ENCODE measurements at places on chromosomes 12 and 14.

- DNase-seq = no peak
Observed at GRCh38 chr12:108966378-108967151, 54.3 kb downstream of the SVOP start.

DNA sequence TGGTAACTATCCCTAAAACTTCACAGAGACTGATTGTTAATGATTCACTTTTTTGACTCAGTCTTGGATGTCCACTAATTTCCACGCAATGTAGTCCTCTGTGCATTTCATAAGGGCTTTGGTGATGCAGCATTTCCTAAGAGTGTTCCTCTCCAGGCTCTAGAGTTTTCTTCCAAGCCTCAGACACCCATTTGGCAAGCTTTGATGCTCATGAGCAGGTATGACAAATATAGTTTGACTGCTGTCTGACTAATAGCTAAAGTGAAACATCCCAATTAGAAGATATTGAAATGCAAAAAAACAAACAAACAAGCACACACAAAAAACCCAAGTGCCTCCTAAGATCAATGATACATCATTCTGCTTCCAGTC is 1.5 kb upstream of the VAMP1 start:
- no peak for DNase-seq

- no peak for DNase-seq
Observed at GRCh38 chr14:78637908-78638475, 467.8 kb downstream of the NRXN3 start.

DNA sequence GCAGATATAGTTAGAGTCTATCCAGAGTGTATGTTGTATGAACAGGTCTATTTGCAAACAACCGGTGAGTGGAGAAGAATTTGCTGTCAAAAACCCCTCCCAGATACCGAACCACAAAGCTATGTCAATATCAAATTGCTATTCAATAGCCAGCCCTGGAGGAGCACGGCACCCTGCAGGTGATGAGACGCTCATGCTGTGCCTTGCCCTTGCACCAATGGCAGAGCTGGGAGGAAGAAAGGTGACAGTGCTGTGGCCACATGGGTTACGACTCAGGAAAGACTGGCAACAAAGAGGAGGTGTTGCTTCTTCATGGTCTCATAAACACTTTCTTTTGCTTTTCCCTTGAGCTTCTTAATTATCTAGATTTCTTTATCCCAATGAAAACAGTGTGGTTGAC is 55.7 kb downstream of the PAX9 start:
- DNase-seq = no peak

- DNase-seq = peak; percentile 18
Observed at GRCh38 chr12:2752676-2753371, 41.9 kb upstream of the FKBP4 start.

DNA sequence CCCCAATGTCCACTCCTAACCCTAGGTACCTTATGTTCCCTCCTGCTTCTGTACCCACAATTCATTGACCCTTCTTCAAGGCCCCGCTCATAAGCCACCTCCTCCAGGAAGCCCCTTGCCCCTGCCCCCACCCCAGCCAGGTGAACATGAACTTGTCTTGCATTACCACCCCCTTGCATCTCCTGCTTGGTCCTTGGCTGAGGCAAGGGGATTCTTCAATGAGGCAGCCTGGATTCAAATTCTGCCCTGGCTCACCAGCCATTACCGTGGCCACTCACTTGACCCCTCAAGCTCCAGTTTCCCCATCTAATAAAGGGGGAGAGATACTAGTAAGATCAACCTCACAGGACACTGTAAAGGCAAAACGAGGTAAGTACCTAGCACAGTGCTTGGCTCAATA is 193.1 kb downstream of the DICER1 start:
- no peak for DNase-seq

DNA sequence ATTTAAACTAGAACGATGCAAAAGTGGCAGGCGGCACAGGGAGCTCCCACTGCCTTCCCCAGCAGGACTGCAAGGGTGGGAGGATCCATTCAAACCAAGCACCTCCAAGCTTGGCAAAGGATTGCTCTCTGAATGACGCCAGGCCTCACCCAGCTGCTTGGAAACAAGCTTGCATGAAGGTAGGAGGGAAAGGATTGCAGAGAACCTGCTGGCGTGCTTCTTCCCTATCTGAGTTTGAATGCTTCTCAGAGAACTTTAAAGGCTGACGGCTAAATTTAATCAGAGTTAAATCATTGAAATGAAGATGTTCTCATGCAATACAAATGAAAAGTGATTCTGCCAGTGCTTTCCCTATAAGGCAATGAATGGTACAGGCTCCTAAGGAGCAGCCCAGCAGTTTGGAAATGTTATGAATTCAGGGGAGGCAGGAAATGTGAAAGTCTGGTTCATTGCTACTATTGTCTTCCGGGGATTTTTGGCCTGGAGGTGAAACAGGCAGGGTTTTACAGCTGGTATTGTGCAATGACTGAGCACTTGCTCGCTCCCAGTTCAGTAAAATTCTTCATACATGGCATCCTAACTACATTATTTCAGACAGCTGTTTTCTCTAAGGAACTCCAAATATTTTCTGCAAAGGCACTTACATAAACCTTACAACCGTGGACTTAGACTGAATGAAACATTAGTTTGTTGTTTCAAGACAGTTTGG is 31.9 kb upstream of the DUSP6 start:
- no peak for DNase-seq

GRCh38 chr12:94699801-94700200 is 49.4 kb upstream of the TMCC3 start:
- no peak for DNase-seq

DNA sequence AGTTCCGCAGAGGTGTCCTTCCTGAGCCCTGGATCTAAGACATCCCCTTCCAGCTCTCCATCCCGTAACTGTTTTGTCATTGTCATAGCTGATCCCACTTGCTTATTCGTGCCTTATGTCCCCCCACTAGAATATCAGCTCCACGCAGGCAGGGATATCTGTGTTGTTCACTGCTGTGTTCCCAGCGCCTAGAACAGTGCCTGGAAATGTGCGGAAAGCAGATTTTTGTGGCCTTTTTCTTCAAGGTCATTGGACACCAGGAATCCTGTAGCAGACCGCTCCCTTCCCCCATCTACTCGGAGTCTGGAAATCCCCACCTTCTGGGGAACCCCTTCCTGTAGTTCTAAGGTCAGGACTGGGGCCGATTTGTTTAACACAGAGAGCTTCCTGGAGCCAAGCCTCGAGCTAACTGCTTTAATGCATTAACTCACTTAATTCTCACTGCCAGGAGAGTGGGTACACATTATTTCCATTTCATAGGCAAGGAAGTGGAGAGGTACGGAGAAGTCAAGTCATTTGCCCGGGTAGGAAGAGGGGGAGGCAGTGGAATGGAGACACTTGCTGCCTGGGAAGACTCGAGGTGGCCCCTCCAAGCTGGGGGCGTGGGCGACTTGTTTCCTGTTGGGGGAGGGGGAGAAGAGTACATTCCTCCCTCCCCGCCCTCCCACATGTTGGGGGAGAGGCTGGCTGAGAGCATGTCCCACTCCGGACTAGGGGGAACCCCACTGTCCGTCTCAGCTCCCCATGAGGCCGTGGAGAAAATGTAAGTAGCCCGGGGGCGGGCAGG is 1.2 kb upstream of the SH2B3 start:
- DNase-seq = no peak

GRCh38 chr12:67716817-67717216 is 68.3 kb downstream of the DYRK2 start:
- DNase-seq = no peak

DNA sequence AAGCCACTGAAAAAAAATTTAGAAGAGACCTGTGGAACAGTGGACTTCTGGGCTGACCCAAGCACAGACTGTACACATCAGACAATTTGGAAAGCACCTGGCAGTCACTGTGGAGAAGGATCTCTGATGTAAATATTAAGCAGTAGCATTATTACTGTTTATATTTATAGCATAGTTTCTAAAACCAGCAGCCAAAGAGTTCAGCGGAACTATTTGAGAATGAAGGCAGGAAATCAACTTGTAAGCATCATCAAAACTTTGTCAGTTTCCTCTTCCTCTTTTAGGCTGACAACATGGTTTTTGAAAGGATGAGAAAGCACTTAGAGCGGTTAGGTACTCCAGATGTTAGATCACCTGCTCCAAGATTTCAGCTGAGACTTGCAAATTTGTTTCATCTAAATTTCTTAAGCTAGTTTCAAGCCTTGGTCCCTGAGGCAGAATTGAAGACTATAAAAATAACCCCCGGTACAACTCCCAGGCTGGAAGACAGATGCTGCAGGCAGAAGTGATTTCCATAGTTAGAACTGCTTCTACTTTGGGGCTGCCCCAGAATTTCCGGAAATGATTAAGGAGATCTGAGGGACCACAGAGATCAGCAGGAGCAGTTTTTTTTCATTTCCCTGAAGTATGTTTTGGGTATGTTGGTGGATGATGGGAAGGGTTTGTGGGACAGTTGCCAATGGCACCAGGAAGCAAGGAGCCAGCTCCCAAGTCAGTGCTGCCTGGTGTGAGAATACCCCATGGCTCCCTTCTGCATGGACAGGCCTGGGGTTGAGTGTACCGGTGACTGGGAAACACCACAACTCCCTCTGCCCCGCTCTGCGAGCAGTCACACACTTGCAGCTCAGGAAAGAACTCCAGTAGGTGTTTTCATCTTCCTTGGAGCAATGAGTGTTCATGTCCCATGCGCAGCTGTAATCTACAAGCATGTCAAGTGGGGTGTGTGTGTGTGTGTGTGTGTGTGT is 354.5 kb downstream of the NUAK1 start:
- DNase-seq = no peak

DNA sequence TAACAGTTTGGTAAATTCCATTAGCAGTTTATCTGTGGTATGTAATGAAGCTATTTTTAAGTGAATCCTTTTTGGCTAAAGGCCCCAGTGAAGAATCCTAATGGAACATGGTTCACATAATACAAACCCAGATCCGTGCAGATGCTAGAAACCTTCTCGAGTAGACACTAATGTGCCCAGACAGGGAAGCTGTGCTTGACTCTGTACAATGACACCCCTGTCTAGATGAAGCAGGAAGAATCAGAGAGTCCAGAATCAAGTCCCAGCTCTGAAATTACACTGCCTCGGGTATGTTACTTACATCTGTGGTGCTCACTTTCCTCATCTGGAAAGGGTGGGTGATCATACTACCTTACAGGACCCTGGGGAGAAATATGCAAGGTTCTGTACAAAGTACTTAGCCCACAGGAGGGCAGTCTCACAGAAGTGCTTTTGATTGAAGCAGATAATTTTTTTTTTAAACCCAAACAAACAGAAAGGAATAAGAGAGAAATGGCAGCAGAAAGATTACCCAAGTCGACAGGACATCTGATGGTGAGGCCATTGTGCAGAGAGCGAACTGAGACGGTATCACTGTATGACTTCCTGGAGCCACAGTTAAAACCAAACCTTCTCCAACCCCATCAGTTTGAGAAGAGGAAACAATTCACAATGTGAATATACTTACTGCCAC is 8.5 kb downstream of the CRACR2A start:
- no peak for DNase-seq

- no peak for DNase-seq
Observed at GRCh38 chr12:55820679-55821078, 2.8 kb downstream of the ORMDL2 start.

DNA sequence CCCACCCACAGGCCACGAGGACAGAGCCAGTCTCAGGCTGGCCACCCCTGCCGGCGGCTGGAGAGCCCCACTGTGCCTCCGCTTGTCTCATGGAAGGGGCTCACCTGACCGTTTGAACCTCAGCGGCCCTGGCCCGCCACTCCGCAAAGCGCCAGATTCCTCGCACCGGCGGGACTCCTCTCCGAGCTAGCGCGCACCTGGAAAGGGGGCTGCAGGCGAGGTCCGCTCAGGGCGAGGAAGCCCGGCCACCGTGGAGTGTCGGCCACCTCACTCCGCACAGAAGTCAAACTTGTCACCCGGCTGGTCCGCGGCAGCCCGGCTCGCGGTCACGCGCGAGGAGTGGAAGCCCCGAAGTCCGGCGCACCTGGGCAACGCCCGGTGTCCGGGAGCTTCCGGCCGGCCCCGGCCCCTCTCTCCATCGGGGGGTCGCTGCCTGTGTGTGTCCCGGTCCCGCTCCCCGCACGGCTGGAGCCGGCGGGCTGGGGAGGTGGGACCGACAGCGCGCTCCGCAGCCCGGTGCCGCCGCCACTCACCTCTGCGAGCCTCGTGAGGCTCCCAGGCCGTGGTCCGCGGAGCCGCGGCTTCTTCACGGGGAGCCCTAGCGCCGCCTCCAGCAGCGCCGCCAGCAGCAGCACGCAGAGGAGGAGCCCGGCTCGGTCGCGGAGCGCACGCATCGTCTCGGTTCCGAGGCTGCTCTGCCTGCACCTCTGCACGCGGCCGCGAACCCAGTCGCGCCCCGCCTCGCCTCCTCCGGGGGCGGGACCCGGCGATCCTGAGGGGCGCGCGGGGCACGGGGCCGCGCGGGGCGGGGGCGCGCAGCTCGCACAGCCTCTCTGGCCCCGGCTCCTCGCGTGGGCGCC is at the start of gene ISM2:
Gene ISM2, minus strand, starts transcription at position 697 of the 860 bp plus-strand sequence. Its CDS starts 23 bp downstream, at position 674.
- peak; percentile 55 for DNase-seq

GRCh38 chr12:78881685-78882084 is 17.1 kb downstream of the SYT1 start:
- no peak for DNase-seq

DNA sequence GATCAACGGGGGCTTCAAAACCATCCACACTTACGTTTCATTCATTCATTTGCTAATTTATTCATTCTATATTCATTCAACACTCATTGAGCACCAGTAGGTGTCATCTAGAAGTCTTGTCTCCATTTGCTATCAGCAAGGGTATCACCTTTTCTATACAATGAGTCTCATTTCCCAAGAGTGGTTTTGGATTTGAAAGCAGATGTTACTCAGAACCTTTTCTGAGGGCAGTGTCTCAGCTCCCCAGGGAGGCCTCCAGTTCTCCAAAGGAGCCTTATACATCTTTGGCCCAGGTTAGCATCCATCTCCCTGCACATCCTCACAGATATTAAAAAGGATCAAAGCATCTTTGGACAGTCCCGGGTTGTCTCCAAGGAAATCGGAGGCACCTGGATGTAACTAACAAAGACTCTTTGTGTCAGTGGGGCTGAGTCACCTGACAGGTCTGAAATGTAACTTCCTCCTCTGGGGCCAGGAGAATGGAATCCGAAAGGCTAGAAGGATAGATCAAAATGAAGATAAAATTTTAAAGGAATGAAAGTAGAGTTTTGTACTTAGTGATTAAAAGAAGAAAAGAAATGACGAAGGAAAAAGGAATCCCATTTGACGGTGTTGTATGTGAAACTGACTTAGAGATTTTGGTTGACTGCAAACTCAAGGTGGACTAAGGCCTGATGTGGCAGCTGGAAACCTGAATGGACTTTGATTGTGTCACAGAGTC is 103.0 kb downstream of the VCPKMT start:
- DNase-seq = no peak

GRCh38 chr12:101857043-101857558 is 20.3 kb upstream of the DRAM1 start:
- no peak for DNase-seq

- DNase-seq = no peak
Observed at GRCh38 chr12:131430158-131430742, 280.6 kb upstream of the SFSWAP start.

DNA sequence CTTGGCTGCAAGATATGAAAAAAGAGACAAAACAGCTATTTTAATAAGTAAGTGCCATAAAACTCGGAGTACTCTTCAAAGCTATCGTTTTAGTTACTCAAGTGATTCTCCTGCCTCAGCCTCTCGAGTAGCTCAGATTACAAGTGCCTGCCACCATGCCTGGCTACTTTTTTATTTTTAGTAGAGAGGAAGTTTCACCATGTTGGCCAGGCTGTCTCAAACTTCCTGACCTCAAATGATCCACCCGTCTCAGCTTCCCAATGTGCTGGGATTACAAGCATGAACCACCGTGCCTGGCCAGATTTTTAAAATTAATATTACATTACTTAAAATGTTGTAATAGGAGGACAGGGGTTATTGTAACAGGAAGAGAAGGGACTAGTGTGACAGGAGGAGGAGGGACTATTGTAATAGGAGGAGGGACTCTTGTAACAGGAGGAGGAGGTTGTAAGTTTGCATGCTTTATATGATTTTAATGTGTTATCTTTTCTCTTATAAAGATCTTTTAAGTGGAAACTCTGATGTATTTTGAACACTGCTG is 61.3 kb downstream of the KITLG start:
- no peak for DNase-seq
